ENCODE measurements at places on chromosomes 7 and 10.

DNA sequence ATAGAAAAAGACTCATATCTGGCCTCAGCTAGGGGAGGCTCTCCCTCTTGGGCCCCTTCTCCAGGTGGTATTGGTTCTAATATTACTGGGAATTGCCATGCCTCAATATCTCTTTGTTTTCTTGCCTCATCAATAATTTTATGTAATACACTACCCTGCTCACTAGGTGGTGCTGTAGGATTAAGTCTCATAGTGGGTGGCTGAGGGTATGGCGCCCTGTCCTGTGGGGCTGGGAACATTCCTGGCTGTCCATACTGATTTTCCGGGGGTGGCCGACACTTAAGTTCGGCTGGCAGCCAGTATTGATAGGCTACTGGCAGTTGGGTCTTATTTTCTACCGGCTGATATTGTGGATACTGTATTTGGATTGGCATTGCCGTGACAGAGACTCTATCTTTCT lies 9.0 kb upstream of the TAS2R3 start:
- DNase-seq: no peak

GRCh38 chr10:25768167-25768566 lies 165.9 kb upstream of the MYO3A start:
- no peak for DNase-seq

- no peak for DNase-seq
Observed at GRCh38 chr10:132607491-132607890, 69.9 kb downstream of the INPP5A start.

- DNase-seq: no peak
Observed at GRCh38 chr7:37286454-37286832, 162.2 kb downstream of the ELMO1 start.

GRCh38 chr10:31875608-31876007 lies 53.0 kb downstream of the ARHGAP12 start:
- DNase-seq: no peak

GRCh38 chr7:1269336-1269890 lies 36.7 kb downstream of the UNCX start:
- DNase-seq: no peak

- DNase-seq: no peak
Observed at GRCh38 chr10:132551093-132551807, 13.7 kb downstream of the INPP5A start.

DNA sequence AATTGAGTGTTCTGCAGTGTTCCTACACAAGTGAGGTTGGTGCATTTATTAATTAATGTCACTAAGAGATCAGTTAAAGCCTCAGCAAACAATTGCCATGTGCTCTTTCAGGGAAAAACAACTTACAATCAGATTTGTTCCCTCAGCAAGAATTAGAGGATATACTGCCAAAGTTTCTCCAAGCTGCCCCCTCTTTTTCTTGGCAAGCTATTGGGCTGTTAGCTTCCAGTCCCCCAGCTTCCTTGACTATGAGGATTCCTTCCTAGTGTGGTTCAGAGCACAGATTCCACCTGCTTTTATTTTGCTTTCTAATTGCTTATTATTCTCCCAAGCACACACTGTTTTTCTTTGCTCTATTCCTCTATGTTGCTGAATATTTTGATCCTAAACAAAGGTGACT lies 112.7 kb downstream of the RBM20 start:
- no peak for DNase-seq

GRCh38 chr10:99232360-99232999 lies 3.2 kb downstream of the HPSE2 start:
- no peak for DNase-seq
